ENCODE measurements at places on chromosomes 11 and 22.

GRCh38 chr11:77758331-77758730 lies 62.2 kb downstream of the RSF1 start:
- DNase-seq = no peak

- DNase-seq = no peak
These were observed 37.9 kb downstream of the CDPF1 start for GRCh38 chr22:46212195-46212594.

DNA sequence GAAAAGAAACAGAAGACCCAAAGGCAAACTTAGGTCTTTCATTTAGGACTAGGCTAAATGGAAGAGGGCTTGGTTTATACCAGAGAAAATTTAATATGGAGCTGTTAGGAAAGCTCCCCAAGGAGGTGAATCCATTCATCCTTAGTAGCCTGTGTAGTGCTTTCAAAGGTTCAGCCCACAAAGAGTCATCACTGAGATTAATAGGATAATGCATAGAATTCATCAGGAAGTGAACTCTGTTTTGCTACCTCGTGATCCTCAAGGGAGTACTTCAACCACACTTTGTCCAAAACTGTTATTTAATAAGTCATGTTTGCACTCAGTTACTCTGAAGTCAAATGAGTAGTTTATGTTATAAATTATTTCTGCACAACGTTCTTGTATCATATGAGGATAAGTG lies 43.3 kb upstream of the MMP7 start:
- DNase-seq = no peak

DNA sequence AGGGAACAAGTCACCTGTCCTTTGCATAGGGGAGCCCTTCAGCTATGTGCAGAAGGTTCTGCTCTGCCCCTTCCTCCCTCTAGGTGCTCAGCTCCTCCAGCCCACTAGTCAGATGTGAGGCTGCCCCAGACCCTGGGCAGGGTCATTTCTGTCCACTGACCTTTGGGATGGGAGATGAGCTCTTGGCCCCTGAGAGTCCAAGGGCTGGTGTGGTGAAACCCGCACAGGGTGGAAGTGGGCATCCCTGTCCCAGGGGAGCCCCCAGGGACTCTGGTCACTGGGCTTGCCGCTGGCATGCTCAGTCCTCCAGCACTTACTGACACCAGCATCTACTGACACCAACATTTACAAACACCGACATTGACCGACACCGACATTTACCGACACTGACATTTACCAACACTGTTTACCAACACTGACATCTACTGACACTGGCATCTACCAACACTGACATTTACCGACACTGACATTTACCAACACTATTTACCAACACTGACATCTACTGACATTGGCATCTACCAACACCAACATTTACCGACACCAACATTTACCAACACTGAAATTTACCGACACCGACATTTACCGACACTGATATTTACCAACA lies 71.9 kb upstream of the PPP6R3 start:
- no peak for DNase-seq

GRCh38 chr11:22786475-22786874 lies 43.1 kb downstream of the SVIP start:
- DNase-seq = no peak

DNA sequence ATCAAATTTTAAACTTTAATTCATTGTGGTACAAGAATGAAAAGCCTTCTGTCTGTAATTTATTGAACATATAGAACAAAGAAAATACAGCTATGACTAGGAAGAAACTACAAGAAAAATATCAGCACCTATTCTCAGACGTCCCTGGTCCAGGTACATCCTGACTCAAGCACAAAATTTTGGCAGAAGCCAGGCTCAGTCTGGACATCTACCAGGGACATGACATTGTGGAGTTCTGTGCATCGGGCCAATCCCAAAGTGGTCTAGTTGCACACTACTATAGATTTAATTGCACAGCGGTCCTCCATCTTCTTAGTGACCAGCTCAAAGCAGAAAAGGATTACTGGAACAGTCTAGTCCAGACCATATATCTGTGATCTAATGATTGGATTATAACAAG lies 15.7 kb upstream of the CD59 start:
- no peak for DNase-seq

DNA sequence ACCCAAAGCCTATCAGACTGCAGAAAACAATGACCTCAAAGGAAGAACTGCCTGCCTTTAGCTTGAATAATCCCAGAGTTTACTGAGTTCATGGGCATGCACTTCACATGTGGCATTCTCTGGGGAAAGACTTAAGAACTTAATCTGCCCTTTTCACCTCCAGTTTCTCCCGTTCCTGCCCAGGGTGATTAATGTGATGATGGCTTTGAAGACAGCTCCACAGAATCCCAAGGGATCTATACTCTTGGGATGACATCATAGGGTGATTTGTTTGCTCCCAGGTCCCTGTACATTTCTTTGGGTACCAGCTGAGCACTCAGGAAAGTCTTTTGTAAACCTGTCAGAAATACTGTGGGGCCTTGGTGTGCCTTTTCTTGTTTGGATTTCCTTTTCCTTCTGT lies 14.0 kb downstream of the FJX1 start:
- DNase-seq = no peak

DNA sequence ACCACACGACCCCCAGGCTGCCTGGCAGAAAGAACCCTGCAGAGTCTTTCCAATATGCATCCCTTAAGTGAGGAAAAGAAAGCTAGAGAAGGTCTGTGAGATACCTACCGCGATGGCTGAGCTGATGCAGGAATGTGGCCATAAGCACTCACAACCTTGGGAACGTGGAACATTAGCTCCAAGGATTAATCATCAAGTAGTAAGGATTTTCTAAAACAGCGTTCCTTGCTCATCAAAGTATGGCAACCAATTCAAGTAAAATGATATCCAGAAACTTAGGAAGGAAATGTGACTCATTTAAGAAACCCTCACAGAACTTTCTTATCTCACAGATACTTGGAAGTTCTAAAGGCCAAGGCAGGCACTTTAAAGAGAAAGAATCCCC lies 12.8 kb downstream of the PACSIN2 start:
- no peak for DNase-seq

DNA sequence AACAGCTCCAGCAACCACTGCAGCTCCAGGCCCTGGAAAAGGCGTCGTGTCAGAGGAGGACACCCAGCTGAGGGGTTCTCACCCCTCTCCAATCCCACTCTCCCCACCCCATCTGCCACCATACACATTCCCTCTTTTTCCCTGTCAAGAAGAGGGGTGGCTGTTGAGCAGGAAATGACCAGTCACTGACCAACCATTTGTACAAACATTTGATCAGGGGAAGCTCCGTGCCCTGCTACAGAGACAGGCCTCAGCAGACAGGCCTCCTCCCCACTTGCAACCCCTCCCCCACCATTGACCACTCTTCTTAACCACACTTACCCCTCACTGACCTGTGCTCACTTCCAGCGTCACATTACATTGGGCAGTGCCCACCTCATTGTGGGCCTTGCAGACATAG lies 2.3 kb upstream of the VSIG2 start:
- DNase-seq = no peak

GRCh38 chr22:44046485-44047141 lies 22.5 kb downstream of the PARVB start:
- no peak for DNase-seq

DNA sequence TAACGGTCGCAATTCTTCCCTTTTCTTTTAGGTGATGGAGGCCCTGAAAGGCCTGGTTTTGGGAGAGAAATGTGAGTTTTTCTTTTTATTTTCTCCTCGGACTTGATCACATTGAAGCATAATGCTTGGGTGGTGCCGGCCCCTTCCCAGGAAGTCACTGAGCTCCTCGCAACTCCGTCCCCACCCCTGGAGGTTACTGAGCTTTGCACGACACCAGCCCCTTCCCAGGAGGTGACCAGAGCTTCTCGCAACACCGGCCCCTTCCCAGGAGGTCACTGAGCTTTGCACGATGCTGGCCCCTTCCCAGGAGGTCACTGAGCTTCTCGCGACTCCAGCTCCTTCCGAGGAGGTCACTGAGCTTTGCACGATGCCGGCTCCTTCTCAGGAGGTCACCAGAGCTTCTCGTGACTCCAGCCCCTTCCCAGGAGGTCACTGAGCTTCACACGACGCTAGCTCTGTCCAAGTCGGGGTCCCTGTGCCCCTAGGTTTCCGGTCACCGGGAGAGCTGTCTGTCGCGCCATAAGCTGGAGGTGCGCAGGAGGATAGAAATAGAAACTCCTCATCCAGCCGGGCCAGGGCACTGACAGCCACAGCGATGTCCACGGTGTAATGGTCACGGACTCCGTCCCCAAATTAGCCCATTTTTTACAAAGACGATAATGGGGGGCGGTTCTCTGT lies 586.4 kb downstream of the BRD1 start:
- no peak for DNase-seq

- DNase-seq = peak; percentile 38
These were observed 1.8 kb downstream of the FJX1 start for GRCh38 chr11:35619855-35620640.

GRCh38 chr11:10414181-10414580 lies 40.9 kb upstream of the AMPD3 start:
- no peak for DNase-seq

DNA sequence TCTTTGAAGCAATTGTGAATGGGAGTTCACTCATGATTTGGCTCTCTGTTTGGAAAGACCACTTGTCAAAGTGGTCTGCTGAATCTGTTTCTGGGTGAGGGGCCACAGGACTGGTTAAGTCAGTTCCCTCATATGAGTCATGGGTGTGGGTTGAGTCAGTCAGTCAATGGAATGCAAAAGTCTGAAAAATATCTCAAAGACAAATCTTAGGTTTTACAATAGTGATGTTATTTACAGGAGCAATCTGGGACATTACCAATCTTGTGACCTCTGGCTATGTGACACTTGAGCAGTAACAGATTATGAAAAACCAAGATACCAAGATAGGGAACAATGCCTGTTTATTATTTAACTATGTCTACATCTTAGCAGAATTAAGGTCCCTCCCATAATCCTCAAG lies 311.6 kb downstream of the AASDHPPT start:
- no peak for DNase-seq

DNA sequence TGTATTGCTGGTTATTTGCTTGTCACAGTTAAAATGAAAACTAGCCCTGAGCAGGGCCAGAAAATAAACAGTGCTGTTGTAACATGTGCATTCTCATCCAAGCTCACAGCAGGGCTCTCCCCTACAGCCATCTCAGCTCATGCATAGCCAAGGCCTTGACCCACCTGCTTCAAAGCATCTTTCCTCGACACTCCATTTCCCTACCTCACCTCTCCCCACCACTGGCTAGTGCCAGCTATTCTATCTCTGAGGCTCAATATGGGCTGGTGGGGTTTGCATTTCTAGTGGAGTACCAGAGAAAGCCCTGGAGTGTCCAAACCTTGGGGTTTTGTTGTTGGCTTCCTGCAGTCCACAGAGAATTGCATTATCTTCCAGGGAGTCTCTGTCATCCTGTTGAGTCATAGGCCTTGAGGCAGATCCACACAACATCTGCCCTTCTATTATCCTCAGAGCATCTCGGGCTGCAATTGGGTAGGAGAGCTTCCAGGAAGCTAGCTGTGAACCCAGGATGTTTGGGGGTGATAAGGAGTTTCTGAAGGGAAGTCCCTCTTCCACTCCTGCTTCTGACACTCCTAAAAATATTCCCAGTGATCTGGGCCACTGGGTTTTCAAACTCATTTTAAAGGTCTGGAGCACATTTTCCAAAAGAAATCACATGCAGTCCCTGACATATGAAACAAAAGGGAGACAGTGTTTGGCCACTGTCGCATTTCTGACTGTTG lies 36.1 kb upstream of the AMOTL1 start:
- DNase-seq = no peak

DNA sequence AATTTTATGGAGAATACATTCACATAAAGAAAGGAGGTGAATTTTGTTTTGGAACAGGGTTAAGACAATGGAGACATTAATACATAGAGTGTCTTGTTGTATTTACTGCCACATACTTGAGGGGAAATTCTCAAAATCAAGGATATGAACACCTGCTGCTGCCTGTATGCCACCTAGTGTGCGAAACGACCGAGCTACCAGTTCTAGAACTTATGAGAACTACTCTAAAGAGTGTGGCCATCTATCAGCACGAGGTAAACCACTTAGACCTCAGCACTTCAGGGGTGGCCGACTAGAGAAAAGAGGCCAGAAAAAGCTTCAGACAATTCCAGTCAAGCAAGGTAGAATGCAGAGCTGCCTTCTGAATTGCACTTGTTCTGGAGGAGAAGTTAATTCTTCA lies 1.5 kb upstream of the AGBL2 start:
- no peak for DNase-seq

- DNase-seq = no peak
These were observed 25.9 kb upstream of the CCDC34 start for GRCh38 chr11:27388869-27389268.

- no peak for DNase-seq
These were observed 5.9 kb downstream of the LMNTD2 start for GRCh38 chr11:554428-555226.

- peak; percentile 13 for DNase-seq
These were observed 15.9 kb downstream of the MOGAT2 start for GRCh38 chr11:75733431-75734107.
